ENCODE measurements at places on chromosomes 11 and 22.

DNA sequence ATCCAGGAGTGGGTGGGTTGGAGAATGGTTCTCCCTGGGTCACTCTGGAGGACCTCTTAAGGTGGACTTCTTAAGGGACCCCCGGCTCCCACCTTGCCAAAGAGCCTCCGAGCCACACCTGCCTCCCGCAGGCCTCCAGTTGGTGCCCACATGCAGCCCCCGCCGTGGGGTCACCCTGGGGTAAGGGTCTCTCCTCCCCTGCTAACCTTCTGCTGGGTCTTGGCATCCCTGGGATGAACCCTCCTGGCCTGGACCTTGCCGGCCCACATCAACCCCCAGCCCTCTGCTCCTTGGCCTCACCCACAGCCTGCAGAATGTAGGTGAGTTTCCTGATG lies 12.5 kb upstream of the MUC6 start:
- DNase-seq = no peak

DNA sequence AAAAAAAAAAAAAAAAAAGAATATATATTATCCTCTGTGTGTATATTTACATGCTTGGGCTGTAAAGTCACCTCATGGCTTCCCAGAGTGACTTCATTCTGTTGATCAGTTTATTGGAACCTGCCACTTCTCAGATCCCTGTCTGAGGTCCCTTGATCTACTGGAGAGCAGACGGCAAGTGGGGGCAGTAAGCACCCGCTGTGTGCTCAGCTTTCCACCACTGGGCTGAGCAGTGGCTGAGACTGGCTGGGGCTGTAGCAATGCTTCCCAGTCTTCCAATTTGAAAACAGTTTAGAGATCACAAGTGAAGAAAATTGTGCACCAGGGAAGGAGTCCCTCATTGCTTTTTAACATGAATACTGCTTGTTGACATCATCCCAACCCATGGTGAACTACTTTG lies 6.9 kb upstream of the RBM4B start:
- DNase-seq = no peak

DNA sequence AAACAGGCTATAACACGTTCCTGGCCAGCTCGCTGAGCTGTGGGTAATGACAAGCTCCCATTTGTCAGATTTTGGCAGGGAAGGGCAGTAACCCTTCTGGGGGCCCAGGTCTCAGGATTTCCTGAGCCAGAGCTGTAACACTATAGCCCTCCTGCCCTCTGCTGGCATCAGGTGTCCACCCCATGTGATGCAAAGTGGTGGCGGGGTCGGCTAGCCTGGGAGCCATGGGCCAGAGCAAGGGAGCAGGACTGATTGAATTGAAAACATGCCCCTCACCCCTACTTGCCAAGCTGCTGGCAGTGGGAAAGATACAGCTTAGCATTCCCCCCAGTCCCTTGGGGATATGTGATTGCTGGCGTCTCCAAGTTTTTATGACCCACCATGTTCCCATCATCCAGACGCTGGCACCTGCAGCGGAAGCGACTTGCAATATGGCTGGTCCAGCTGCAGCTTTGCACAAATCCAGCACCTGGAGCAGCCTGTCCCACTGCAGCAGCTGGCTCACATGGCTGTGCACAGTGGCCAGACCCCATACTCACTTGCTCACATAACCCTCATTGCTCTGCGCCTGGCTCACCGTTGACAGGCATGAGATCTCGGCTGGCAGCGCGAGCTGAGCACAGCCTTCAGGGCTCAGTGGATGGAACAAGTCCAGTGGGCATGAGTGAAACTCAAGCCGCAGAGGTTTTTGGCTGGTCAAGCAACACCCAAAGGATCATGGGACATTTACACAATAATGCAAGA lies 1147.8 kb downstream of the JRKL start:
- no peak for DNase-seq

DNA sequence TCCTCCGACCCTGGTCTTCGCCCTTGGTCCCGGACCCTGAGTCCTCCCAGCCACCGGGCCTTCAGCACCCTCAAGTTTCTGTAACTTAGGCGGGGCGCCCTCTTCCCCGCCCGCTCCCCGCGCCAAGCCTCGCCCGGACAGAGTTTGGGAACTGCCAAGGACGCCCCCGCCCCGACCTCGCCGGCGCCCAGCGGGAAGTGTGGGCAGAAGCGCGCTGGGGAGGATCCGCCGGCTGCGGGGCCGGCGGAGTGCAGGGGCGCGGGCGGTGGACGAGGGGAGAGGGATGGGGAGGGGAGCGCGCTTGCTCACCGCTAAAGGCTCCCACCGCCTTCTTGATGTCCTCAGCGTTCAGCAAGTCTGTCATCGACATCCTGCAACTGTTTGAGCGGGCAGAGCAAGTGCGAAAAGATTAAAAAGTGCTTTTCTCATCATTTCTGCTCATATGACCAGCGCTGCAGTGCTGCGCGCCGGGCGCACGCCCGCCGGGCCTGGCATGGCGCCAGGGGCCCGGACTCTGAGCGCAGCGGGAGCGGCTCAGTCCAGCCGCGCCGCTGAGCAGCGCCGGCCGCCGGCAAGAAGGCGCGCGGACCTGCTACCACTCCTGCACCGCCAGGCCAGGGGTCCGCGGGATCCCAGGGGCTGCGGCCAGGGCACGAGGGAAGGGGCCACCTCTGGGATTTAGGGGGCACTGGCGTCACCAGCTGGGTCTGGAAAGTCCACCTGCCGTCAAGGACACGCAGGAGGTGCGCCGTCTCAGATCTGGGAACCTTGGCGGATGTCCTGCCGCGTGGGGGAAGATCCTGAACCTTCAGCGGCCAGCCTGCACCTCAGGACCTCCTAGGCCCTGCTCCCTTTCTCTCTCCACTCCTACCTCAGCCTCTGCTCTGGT lies at the start of gene PVALB:
Gene PVALB, minus strand, starts transcription at position 400 of the 889 bp plus-strand sequence. Its CDS starts 30 bp downstream, at position 370.
- no peak for DNase-seq

DNA sequence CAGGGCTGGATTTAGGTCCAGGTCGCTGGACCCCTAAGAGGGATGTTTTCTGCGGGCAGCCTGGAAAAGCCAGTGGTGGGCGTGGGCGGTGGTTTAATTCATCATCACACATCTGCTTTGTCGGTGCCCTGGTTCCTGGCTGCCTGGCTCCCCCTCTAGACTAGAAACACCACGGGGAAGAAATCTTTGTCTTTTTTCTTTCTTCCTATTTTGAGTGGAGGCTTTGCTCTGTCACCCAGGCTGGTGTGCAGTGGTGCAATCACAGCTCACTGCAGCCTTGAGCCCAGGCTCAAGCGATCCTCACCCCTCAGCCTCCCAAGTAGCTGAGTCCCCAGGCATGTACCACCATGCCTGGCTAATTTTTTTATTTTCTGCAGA lies 86.6 kb upstream of the LINC01488 start:
- DNase-seq = no peak

- DNase-seq = no peak
Observed at GRCh38 chr11:61026121-61027031, 54.9 kb downstream of the CD6 start.

GRCh38 chr11:60377401-60378136 lies 763 bp upstream of the MS4A7 start:
- DNase-seq = no peak

DNA sequence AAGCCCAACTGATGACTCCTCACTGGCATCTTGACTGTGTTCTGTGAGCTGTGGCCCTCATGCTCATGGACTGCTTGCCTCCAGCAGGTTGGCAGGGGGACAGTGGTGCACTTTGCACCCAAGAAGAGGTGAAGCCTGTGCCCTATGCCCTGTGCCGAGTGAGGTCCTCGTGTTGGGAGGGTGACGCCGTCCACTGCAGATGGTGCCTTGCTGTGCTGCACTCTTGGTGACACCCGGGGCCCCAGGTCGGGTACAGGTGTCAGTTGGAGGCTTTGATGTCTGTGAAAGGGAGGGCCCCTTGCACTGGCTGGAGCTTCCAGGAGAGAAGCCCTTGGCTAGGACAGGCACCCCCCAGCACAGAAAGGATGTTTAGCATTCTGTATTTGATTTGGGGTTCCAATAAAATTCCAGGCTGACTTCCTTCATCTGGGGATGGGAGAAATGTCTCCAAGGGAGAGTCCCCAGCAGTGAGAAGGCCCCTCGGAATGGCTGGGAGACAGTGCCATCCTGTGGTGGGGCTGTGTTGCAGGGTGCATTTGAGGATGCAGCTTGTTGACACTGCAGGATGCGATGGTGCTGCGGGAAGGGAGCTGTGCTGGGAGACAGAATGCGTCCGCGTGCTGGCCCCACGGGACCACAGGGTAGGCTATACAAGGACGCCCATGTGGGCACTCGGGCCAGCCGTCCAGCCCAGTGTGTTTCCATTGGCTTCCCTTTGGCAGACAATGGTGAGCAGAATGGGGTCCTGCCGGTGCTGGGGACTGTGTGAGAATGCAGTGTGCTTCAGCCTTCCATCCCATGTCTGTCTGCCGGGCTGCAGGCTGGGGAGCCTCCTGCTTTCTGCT lies 2.5 kb upstream of the ZDHHC8 start:
- DNase-seq = peak; percentile 35

- no peak for DNase-seq
Observed at GRCh38 chr11:47617417-47617809, 23.2 kb upstream of the C1QTNF4 start.

DNA sequence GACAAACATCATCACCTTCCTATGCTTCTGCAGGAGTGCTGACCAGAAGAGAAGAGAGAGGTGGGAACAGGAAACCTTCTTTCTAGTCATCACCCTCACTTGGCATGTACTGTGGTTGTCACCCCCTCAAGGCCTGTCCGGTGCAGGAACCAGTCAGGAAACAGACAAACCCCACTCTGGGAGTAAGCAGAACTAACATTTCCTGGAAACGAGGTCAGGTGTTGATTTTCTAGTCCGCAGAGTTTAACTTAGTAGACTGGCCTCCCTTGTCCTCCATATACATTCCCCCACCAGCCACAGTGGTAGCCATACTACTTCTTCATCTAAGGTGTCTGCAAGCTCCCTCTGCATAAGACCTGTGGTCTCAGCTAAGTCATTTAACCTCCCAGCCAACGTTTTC lies 80.7 kb upstream of the NCAM1 start:
- no peak for DNase-seq

DNA sequence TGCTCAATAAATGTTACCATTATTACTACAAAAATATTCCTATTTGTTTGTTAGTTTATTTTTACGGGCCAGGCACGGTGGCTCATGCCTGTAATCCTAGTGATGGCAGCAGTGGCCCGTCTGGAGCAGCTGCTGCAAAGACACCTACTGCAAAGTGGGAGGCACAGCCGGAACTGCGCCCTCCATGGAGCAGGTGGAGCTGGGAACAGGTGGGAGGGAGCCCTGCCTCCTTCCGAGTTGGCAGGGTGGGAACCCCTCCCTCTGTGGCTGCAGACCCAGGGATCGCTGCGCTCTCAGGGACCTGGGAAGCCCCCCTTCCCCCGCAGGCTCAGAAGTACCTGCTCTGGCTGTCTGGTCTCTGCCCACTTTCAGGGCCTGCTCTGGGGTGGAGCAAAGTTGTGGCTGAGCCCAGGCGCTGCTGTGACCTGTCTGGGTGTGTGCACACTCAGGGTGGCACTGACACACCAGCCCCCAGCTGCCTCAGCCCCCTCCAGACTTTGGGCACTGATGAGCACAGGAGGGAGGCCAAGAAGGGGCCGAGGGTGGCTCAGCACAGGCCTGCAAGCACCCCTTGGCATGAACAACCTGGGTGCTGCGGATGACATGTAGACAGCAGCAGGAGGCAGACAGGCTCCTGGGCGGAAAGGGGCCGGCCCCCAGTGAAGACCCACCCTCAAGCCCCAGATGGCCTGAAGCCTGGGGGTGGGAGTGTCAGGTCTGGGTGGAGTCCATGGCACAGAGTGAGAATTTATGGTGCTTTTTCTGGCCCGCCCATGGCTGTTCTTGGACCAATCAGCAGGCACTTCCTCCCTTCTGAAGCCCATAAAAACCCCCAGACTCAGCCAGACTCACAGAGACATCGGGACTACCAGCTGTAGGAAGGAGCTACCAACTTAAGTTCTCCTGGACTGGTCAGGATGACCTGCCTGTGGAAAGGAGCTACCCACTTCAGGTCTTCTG lies 103.7 kb upstream of the CLMP start:
- DNase-seq = no peak

- DNase-seq = no peak
Observed at GRCh38 chr11:83057721-83058120, 14.0 kb downstream of the RAB30 start.

DNA sequence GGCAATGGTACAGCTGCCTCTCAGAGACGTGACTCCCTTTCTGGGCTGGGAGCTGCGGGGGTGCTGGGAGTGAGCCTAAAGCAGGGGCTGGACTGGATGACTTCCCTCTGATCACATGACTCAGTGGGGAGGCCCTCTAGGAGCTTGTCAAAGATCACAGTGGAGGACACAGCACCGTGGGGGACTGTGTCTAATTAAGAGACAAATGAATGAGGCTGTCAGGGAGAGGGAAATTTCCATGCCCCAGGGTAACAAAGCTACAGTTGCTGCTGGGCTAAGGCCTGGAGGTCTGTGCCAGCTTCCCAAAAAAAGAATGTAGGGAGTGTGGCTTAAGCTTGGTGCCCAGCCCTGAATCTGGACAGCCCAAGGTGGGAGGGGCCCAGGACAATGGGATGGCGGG lies 262.8 kb upstream of the PLET1 start:
- DNase-seq = peak; percentile 11

- DNase-seq = no peak
Observed at GRCh38 chr22:23781065-23781464, 5.7 kb upstream of the SMARCB1 start.

DNA sequence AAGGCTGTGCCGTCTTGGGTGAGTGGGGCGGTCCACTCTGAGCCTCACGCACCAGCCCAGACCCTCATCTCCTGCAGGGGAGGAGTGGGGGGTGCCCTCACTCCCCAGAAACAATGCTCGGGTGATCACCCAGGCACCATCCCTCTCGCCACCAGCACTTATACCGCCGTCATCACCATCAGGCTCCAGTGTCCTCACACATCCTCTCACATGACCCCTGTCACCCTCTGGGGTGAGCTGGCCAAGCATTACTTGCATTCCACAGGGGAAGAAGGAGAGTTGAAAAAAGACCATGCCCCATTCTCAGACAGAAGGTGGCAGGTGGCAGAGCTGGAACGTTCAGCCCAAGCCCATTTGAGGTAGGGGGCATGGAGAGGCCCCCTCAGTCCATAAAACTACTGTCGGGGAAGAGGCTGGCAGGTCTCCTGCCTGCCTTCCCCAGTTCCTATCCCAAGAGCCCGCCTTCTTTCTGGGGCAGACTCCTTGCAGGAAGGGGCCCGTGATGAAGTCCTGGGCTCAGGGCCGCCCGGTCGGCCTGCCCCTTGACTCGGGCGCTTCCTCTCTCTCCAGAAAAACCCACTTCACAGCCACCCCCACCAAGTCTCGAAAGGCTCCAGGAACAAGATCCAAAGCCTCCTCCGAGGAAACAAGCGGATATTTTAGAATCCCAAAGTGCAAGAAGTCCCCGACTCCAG lies 153.3 kb downstream of the DSCAML1 start:
- DNase-seq = no peak

GRCh38 chr22:45073064-45073463 lies 63.3 kb upstream of the PHF21B start:
- no peak for DNase-seq

GRCh38 chr11:47306484-47306844 lies 36.5 kb downstream of the MADD start:
- DNase-seq = no peak

- DNase-seq = no peak
Observed at GRCh38 chr22:38454353-38455075, 485 bp downstream of the KCNJ4 start.

- DNase-seq = no peak
Observed at GRCh38 chr22:38262051-38262795, 10.6 kb downstream of the TMEM184B start.

All from SW480 (cell line).